Activated effector memory CD4-positive, alpha-beta T cell treated with Interleukin-2 at 50 U/mL for 16 hours (primary cell): ENCODE measurements at places on chromosomes 2 and 18.

DNA sequence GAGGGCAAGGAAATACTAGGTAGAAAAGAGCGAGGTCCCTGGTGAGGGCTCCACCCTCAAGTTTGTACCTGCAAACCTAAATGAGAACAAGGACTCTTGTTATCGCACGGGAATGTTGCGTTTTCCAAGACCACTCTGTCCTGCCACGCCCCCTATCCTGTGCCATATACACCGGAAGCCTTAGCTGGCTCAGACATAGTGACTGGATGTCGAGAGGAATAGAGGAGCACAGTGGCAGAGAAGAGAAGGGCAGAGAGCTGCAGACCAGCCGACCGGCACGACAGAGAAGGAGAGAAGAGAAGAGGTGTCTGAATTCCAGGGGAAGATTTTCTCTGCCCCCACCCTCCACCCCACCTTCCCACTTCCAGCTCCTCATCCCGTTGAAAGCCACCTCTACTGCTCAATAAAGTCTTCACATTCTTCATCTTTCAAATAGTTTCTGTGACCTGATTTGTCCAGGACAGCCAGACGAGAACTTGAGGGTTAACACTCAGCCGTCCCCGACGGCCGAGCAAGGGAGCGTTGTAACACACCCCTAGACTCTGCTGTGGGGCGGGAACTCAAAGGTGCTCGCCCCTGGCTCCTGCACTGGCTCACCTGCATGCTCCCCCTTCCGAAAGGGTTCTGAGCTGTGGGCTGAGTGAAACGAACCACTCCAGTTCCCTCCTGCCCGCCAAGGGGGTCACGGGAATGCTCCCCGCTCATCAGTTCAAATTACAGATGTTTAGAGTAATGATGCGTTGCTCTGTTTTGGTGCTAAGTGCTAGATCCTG lies 24.9 kb upstream of the COL3A1 start:
- no peak for DNase-seq

DNA sequence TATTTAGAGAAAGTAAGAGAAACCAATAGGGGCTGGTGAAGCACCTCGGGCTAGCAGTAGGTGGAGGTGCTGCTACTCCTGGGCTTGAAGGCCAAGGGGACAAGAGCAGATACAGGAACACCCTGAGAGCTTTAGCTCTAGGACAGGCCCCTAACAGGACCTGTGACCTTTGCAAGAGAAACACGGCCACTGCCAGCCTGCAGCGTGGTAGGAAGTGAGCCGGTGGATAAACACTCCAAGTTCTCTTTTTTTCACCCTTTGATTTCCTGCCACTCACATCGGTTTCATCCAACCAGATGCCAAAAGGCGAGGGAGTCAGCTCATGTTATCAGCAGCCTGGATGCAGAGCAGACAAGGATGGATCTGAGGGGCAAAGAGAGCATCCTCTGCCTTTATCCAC lies 66.8 kb upstream of the SPRED2 start:
- no peak for DNase-seq

DNA sequence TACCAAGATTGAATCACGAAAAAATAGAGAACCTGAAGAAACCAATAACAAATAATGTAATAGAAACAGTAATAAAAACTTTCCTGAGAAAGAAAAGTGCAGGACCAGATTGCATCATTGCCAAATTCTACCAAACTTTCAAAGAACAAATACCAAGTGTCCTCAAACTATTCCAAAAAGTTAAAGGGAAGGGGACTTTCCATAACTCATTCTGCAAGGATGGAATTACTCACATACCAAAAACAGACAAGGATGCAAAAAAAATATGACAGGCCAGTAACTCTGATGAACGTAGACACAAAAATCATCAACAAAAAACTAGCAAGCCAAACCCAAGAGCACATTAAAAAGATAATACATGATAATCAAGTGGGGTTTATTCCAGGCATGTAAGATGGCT lies 172.3 kb upstream of the SLC35G4 start:
- DNase-seq: no peak

DNA sequence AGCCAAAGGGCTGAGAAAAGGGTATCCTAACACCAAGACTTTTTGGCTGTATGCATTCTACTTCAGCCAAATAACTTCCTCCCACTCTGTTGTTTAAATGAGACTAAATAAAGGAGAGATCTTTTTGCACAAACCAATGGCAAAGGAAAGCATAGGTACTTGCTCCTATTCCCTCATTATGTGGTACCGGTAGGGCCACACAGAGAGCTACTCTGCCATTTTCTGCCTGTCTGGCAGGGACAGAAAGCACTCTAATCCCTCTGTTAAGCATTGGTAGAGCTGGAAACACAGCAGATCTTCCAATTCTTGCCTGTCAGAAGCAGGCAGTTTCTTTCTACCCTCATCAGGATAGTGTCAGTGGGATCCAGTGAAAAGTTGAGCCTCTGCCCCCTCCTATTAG lies 918.3 kb upstream of the TMEFF2 start:
- no peak for DNase-seq

GRCh38 chr18:63112706-63113105 lies 206.9 kb downstream of the BCL2 start:
- no peak for DNase-seq

DNA sequence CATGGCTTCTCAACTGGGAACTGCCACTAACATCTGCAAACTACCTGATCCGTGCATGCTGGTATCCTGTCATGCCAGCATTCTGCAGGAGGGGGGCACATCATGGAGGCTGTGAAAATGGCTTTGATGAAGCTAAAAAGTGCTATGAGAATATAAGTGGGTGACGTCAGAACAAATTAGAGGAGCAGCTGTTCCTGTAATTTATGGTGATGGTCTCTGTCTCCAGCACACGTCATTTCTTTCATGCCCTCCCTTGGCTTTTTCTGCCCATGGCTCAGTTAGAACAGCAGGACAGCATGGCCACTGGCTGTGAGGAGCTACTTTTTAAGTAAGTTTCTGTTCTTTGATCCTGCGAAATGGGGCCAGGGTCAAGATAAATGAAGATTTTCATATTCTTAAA lies 466.3 kb downstream of the THSD7B start:
- no peak for DNase-seq

GRCh38 chr2:37566517-37566981 lies 104.9 kb downstream of the CDC42EP3 start:
- no peak for DNase-seq

DNA sequence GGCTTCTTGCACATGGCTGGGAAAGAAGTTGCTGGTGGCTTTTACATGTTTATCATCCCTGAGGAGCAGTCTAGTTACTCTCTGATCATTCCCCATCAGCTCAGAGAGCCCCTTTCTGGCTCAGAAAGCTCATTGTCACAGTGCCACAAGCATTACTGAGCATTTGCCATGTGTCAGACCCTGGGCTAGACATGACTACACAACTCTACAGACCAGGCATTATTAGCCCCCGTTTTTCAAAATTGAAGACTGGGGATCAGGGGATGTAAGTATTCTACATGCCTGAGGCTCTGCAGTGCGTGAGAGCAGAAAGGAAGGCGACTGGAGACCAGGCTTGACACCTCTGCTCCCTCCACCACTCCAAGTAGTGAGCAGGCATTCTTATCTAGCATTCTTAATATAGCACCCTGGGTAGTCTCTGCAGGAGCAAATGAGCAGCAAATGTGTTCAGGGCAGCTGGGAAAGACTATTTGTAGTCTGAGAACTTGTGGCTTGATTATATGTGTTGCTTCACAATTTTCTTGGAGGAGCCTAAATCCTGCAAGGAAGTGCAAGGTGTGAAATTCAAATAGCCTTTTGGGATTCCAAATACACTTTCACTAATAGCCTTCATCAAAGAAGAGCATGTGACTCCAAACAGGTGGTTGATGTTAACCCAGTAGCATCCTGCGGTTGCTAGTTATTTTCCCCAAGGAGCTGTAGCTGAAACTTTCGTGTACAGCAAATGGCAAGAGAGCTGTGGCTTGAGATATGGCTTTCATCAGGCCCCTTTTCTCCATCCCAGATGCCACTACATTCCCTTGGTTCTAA lies 143.2 kb downstream of the DDX1 start:
- DNase-seq: no peak

GRCh38 chr2:61014763-61015162 lies 2.8 kb upstream of the PEX13 start:
- no peak for DNase-seq

DNA sequence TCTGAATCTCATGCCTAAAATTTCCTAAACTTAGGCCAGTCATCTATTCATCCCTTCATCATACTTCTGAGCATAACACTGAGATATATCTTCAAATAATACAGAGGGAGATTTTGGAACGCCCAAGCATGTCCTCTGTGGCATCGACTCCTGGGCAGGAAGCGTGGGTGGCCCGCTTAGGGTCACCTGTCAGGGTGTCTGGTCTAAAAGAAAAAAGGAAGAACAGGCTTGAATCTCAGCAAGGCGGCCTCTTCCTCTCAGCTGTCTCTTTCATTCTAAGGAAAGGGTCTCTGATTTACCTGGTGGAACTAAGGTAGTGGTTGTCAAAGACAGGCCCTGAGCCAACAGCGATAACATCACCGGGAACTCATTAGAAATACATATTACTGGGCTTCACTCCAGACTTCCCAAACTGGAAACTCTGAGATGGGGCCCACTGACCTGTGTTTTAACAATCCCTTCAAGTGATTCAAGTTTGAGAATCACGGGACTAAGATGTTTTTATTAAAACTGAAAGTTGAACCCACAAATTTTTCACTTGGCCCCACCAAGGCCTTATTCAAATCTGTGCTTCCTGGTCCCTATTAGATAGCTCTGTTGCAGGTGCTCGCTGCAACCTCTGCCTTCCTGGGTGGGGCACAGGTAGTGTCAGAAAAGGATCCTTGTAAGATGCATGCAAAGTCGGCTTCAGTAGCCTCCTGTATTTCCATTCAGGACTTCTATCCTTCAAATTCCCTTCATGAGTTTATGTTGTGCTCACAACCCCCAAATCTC lies 162.3 kb upstream of the CCDC68 start:
- DNase-seq: no peak

DNA sequence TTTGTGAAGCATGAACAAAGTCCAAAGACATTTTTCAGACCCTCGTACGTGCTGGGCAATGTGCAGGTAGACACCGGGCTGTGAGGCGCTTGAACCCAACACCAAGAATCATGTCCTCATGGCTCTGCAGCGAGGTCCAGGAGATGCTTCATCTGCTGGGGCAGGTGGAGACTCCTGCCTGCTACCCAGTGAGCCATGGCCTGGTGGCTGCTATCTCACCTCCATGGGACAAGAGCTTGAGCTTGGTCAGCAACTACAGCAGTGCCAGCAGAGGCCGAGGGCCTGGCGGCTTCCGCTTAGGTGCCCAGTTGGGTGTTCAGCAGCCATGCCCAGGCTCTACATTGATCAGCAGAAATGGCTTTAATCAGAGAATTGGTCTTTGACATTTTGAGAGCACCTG lies 281.0 kb upstream of the HS6ST1 start:
- no peak for DNase-seq

GRCh38 chr2:148253685-148254084 lies 232.8 kb downstream of the MBD5 start:
- DNase-seq: no peak

- DNase-seq: no peak
Measured at GRCh38 chr2:74762789-74763188, 71.1 kb upstream of the HK2 start.

- DNase-seq: no peak
Measured at GRCh38 chr2:63440612-63441011, 147.7 kb downstream of the WDPCP start.

GRCh38 chr2:35125871-35126270 lies 1229.7 kb upstream of the CRIM1 start:
- no peak for DNase-seq

- no peak for DNase-seq
Measured at GRCh38 chr18:10860928-10861327, 288.4 kb downstream of the PIEZO2 start.

DNA sequence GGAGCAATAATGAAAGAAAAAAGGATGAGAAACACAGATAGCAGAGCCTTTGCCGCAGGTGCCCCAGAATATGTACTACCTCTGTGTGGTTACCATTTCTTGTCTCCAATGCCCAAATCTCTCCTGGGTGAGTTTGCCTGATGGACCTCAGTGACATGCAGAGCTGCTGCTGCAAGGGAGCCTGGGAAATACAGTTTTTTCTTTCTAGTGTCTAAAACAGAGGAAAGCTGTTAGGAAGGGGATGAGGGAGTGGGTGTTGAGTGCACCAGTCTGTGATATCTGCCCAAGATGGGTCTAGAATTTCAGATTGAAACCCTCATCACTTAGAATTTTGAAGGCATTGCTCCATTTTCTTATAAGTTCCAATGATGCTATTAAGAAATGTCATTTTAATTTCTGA lies 9.9 kb upstream of the MBOAT2 start:
- no peak for DNase-seq

DNA sequence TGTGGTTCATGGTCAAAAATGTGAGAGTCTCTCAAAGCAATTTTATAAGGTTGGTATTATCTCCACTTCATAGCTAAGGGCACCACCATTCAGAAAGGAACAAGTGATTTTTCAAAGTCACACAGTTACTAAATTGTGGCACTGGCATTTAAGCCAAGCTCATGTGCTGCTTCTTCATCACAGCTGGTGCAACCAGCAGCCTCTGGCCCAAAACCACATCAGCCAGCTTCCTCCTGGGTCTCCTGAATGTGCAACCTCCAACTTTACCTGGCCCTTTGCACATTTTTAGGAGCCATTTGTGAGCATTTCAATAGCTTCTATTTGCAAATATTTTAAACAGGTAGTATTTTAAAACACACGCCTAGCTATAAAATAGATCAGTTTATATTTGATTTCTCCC lies 293.7 kb downstream of the BCL11A start:
- DNase-seq: no peak

DNA sequence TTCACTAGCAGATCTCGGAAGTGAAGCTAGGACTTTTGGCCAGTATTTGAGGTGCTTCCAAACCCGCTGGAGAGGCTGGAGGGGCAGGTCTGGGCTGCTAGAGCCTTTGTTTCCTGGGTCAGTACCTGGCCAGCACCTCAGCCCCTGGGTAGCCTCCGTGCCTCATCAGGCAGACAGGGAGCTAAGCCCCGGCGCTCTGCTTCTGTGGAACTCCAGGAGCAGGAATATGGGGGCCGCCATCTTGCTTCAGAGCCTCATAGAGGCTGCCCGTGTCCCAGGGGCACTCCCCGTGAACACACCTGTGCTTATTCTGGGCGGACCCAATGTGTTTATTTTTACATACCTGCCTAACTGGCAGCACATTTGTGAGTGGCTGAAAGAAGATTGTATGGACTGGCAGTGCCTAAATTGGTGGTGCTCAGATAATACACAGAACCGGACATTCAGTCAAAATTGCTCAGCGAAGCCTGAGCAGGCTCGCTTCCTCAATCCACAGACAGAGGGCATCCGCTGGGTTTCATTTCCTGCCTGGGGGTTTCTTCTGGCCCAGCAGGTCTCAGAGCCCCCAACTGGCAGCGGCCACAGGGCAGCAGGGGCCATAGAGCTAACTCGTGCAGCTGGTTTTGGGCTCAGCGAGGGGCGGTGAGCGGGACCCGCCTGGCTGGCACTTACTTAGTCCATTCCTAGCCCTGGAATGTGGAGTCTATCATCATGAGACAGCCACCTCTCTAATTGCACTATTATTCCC lies 176.8 kb upstream of the ALKAL2 start:
- DNase-seq: no peak

DNA sequence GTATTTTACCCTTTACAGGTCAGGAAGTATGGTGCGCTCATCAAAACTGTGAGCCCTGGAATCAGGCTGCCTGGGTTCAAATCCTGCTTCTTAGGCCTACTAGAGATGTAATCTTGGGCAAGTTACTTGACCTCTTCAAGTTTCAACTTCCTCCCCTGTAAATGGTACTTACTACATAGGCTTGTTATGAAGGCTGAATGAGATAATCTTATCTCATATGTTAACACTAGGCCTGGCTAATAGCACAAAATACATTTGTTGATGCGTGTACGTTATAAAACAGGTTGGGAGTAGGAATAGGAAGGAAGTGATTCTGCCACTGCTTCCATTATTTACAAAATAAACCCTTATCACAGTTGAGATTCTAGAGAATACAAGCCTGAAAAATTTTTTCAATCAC lies 1.7 kb upstream of the RFTN2 start:
- DNase-seq: no peak

GRCh38 chr2:42545841-42546390 lies 22.5 kb upstream of the MTA3 start:
- no peak for DNase-seq
